ENCODE measurements at places on chromosomes 6 and 20.

GRCh38 chr6:14584450-14584849 is 466.9 kb downstream of the CD83 start:
- DNase-seq, result no peak

DNA sequence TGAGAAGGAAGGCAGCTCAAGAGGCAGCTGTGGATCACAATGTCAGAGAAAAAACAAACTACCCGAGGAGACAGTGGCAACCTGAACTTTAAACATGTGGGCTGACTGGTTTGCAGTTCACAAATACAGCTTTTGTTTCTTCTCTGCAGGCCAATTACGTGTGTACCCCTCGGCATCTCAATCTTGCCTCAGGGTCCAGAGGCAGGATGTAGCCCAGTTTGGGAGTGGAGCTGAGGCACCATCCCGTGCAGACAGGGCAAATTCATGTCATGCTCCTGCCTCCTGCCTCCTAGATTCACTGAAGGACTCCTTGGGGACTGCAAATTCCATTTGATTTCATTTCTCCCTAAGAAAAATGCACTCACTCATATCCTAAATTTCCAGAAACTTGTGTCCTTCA is 94.2 kb upstream of the KCNK16 start:
- no peak for DNase-seq

- DNase-seq, result no peak
Measured at GRCh38 chr6:158332237-158332636, 20.0 kb downstream of the TULP4 start.

- DNase-seq, result no peak
Measured at GRCh38 chr20:41534170-41534569, 84.0 kb downstream of the CHD6 start.

GRCh38 chr6:85077098-85077497 is 312.7 kb upstream of the TBX18 start:
- DNase-seq, result no peak

- DNase-seq, result no peak
Measured at GRCh38 chr20:57714409-57715267, 4.8 kb upstream of the PMEPA1 start.

DNA sequence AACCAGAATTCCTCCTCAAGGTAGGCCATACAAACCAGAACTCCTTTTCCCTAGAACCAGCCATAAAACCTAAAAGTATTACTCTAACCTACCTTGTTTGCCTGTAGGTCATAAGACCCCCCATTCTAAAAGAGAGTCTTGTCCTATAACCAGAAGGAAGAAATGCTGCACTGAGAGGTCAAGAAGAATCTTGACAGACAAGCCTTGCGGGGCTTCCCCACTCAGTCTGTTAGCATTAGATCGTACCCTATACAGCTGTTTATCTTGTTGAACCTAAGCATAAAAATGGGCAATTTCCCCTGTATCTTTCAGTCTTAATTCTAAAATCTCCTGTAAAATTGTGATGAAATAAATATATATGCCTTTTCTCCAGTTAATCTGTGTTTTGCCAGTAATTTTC is 52.3 kb upstream of the HFE start:
- no peak for DNase-seq

GRCh38 chr20:11810311-11811083 is 107.2 kb upstream of the BTBD3 start:
- no peak for DNase-seq

GRCh38 chr6:17985934-17986655 is 1.3 kb downstream of the KIF13A start:
- DNase-seq, result no peak

- no peak for DNase-seq
Measured at GRCh38 chr6:27608916-27609883, 136.3 kb upstream of the ZNF184 start.
